ENCODE measurements at places on chromosomes 2 and 18.

DNA sequence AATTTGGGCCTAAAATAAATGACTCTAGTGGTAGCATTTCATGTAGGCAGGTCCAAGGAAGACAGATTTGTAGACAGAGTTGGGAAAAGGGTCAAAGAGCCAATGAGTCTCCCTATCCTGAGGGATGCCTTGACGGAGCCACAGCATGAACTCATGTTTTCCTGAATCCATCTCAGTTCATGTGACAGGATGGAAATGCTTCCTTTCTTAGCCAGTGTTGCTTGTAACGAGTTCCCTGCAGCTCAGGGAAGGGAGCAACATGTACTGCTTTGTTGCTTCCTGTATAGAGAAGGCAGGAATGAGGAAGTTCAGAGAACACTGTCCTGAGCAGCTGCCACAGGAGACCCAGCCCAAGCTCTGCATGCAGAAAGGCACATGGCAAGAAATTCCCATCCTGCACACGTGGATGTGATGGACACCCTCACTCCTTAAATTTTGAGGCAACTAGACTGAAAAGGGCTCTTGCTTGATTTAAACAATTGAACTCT lies 27.9 kb downstream of the TMEM17 start:
- no peak for DNase-seq

- DNase-seq = no peak
Measured at GRCh38 chr18:63303547-63303946, 16.0 kb downstream of the BCL2 start.

GRCh38 chr2:164599954-164600589 lies 21.2 kb downstream of the GRB14 start:
- DNase-seq = peak; percentile 33

- DNase-seq = no peak
Measured at GRCh38 chr18:1014951-1015624, 110.4 kb downstream of the ADCYAP1 start.

DNA sequence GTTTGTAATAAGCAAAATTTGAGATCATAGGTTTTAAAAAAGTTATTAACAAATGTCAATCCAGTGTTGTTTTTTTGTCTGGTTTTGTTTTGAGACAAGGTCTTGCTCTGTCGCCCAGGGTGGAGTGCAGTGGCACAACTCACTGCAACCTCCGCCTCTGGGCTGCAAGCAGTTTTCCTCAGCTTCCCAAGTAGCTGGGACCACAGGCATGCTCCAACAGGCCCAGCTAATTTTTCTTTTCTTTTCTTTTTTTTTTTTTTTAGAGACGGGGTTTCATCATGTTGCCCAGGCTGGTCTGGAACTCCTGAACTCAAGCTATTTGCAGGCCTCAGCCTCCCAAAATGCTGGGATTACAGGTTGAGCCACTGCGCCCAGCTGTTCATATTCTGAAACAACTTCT lies 31.3 kb downstream of the GALNT3 start:
- DNase-seq = no peak

DNA sequence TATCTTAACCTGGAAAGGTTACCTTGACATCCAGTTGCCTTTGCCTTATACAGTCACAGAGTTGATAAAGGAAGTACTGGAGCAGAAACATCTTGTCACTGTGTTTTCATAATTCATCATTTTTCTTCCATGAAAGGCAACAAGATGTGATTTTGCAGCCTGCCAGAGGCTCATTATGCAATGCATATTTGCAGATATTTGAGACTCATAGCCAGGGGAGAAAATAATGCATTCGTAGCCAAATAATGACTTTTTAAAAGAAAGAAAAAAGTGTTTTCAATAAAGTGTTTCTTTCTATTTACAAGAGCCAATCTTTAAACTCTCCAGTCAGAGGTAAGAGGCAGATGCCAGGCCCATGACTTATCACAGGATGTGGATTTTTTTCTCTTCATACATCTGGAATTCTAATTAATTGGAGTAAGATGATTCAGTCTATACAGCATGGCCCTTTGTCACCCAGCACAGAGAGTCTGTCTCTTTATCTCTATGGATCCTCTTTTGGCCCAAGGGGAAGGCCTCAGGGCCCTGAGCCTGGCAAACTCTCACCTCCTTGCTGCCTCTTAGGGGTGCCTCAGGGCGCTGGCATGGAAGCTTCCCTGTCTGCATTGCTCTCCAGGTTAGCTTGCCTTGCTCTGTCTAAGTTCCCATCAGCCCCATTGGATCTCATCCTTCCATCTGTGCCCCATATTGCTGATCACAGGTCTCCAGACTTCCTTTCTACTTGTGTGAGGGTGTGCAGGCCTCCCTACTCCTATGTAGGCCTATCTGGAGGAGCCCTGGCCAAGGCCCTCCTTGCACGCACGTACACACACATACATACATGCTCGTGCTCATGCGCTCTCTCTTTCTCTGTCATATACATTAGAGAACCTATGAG lies 247.7 kb downstream of the TPGS2 start:
- DNase-seq = peak; percentile 25

DNA sequence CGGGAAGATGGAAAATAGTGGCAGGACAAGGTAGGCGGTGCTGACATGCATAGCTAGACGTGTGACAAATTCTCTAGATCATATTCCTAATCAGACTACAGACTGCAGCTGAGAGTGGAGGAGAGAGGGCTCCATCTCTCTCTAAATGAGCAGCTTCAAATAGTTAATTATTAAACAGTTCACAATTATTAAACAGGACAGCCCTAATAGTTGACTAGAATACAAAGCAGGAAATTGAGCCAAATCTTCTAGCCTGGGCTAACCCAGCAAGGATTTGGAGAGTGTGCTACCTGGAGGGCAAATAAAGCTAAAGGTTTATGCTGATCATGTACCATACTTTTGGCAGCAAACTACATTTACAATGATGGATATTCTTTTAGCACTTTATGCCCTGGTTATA lies 54.4 kb upstream of the CWC22 start:
- no peak for DNase-seq

DNA sequence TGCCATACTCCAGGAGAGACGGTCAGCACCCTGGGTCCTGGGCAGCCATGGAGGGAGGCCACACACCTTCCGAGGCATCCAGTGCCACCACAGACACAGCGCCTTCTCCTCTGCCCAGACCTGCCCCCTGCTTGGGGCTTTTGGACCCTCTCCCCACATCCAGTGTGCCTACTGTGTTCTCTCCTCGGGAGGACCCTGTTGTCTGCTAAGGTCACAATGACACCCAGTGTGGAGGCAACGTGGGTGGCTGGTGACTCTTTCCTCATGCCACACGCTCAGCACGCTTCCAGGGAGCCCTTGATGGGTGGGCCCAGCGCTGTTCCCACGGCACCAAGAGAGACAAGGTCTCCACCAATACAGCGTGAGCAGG lies 251.9 kb downstream of the EIPR1 start:
- DNase-seq = no peak

DNA sequence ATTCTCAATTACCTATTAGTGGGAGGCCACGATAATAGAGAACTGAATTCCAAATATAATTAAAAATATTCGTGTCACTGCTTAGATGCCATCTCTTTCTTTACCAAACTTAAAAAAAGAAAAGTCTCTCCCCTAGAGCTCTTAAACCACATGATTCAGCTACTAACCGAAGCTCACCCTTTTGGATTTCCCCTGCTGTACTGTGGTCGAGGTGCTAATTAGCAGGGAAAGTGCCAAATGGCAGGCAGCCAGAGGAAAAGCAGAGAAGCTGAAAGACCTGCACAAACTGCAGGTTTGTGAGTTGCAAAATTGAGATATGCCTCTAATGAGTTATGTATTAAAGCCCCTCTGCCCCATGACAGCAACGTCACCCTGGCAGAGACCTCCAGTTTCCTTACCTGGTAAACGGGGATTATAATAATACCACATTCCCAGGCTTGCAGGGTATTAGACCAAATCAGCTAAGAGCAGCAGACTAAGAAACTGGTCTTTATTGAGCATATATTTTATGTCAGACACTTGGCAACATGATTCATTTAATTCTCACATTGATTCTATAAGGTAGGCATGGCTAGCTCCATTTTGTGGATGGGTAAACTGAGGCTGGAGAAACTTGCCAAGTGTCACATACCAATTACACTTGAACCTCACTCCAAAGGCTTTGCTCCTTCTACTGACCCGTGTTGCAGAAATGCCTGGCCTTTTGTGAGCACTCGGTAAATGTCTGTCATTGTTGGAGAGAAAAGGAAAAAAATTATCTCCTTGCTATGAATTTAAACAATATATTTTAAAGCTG lies 259.7 kb downstream of the LPIN1 start:
- DNase-seq = peak; percentile 26

DNA sequence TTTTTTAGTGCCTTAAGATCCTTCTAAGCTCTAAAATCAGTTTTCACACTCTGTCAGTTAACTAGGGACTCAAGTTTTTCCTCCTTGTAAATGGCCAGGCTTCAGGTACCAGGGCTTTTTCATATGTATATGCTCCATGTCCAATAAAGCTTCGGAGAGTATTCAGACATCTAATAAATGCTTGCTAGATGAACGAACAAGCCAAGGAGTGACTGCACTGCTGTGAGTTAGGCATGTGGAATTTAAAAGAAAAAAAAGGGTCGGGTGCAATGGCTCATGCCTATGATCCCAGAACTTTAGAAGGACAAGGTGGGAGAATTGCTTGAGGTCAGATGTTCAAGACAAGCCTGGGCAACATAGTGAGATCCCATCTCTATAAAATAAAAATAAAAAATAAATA lies 81.9 kb downstream of the CDH2 start:
- DNase-seq = no peak

DNA sequence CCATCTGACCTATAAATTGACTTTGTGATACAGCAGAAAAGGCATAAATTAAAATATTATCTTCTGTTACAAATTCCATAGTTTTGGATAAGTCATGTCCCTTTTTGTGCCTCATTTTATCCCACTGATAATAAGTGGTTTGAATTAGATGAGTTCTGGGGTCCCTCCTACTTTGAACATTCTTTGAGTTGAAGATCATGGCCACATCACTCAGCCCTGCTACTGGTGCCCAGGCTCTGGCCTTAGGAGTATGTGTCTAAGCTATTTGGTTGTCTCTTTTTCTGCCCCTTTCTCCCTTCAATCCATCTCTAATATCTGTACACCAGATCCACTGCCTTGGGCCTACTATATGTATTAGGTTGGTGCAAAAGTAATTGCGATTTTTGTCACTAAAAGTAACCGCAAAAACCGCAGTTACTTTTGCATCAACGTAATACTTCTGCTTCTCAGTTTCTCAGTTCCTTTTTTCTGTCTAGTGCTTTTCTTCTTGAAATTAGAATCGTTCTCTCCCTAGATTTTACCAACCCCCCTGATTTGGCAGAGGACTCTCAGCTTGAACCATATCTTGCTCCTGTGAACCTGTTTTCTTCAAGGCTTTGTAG lies 362.5 kb upstream of the TNP1 start:
- DNase-seq = no peak

GRCh38 chr2:84016183-84016582 lies 442.9 kb downstream of the SUCLG1 start:
- DNase-seq = no peak

DNA sequence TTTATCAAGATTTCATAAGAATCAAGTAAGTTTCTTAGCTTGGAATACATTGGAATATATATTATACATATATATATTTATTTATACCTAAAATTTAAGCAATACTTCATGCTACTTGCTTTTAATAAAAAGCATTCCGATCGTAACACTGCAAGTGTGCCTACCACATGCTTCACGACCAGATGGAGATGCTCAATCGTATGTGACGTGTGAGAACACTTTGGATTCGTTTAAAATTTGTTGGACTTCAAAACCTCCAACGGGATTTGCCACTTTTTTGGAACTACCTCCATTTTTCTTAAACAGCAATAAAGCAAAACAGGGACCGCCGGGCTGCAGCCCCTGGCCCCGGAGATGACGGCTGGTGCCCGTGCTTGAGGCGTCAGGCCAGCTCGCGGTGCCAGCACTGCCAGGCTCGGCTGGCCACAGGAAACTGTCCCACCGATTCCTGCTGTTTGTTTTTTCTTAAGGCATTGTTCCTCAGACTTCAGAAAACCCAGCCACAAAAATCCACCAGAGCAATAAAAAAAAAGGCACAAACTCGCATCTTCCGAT lies 204.1 kb downstream of the TWIST2 start:
- no peak for DNase-seq

GRCh38 chr18:80143881-80144280 lies 34.8 kb downstream of the ADNP2 start:
- no peak for DNase-seq

GRCh38 chr18:58823412-58823811 lies 41.3 kb upstream of the ZNF532 start:
- DNase-seq = no peak

DNA sequence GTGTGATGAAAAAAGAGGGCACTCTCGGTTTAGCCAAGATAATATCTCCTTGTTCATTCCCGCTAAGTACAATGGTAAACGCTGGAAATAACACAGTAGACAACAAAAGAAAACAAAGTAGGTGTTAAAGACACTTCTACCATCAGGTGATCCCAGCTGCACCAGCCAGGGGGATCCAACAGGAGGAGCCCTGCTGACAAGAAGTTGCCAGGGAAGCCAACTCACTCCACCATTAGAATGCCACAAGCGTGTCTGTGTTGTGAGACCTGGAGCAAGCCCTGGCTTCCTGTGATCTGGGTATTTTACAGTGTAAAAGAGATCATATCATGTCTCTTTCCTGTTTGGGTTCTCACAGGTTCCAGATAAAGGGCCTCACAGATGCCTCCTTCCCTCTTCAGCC lies 117.0 kb downstream of the GRB14 start:
- DNase-seq = no peak

GRCh38 chr2:223692191-223692947 lies 90.2 kb upstream of the SCG2 start:
- DNase-seq = no peak

GRCh38 chr18:45321520-45321919 lies 293.8 kb upstream of the SLC14A2 start:
- no peak for DNase-seq

GRCh38 chr2:10300997-10301940 lies 1.4 kb upstream of the HPCAL1 start:
- DNase-seq = no peak

DNA sequence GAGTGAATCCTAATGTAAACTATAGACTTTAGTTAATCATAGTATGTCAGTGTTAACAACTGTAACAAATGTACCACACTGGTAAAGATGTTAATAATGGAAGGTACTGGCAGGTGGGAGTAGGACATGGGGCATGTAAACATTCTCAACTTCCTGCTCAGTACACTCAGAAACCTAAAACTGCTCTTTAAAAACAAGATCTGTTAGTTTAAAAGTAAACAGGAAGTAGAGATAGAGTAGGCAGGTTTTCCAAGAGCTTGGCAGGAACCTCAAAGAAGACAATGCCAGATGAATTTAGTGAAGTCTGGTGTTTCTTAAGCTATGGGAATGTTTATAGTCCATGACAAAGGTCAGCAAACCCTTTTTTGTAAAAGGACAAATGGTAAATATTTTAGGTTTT lies 46.6 kb downstream of the CCDC138 start:
- no peak for DNase-seq

GRCh38 chr2:164436131-164436530 lies 185.2 kb downstream of the GRB14 start:
- DNase-seq = no peak

DNA sequence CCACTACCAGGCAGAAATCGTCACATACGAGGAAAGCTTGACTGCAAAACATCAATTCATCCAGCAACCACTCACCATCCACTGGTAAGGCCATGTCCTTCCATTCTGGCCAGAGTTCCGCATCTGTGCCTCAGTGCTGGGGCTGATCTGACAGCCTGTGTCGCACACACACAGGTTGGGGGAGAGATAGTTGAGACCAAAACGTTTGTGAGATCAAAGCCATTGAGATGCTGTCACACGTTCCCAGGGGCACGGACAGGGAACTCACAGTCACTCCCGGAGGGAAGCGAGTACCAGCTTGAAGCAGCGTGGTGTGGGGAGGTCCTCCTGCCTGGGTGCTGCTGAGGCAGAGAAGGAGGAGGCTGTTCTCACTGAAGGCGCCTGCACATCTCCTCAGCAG lies 458.5 kb upstream of the SALL3 start:
- DNase-seq = no peak

Data from skeletal muscle cell (primary cell).